GF-D8 (cell line): ENCODE measurements at places on chromosomes 16 and 17.

GRCh38 chr17:2250140-2251095 is 53.2 kb downstream of the SMG6 start:
- no peak for DNase-seq

- no peak for DNase-seq
Observed at GRCh38 chr17:18250259-18250658, 8.3 kb downstream of the FLII start.

- no peak for DNase-seq
Observed at GRCh38 chr16:88721236-88721635, 14.9 kb downstream of the CTU2 start.

- peak; percentile 33 for DNase-seq
Observed at GRCh38 chr16:55496509-55497145, 12.2 kb upstream of the LPCAT2 start.

- no peak for DNase-seq
Observed at GRCh38 chr16:74792225-74792624, 17.6 kb upstream of the FA2H start.

- no peak for DNase-seq
Observed at GRCh38 chr17:69406941-69407340, 7.6 kb upstream of the MAP2K6 start.
